ENCODE measurements at places on chromosomes 1 and 21.

DNA sequence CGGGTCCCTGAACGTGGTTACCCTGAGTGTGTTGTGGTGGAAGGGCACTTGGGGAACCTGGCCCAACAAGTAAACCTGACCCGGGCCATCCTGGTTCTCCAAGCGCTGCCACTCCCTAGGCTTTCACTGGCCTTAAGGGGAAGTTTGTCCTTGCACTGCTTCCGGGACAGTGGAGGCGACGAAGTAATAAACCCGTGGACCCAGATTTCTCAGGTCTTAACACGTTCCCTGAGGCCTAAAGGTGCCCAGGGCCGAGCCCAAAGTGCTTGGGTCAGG lies 261 bp upstream of the CCDC24 start:
- no peak for DNase-seq

DNA sequence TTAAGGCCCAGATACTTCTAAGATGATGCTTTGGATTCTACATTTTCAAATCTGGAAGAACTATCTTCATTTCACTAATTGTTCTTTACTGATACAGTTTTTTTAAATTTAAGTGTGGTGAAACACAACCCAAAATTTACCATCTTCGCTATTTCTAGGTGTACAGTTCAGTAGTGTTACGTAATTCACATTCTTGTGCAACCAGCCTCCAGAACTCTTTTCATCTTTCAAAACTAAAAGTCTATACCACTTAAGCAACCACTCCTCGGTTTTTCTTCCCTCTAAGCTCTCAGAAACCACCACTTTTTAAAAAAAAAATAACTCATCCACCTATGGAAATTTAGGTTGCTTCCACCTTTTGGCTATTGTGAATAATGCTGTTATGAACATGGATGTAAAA lies 220.7 kb downstream of the PDE4B start:
- DNase-seq, result no peak

DNA sequence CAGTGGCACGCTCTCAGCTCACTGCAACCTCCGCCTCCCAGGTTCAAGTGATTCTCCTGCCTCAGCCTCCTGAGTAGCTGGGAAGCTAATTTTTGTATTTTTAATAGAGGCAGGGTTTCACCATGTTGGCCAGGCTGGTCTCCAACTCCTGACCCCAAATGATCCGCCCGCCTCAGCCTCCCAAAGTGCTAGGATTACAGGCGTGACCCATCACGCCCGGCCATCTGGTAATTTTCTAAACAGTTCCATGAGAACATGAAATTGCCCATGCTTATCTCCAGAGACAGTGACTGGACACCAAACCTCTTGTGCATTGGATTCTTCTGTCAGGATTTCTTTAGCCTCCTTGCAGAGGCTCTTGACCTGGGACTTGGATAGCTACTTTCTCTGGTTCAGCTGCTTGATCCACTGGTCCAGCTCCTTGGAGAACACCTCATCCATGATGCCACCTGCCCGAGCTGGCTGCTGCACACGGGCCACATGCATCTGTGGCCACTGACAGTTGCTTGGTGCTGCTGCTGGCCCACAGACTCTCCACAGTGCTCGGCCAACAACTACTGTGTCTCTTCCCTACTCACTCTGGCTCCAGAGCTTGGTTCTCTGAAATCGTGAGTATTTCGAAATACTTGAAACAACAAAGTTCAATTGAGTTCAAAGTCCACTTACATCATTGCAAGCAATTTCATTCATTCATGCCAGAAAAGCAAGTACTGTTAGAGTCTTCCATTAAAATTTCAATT lies 40.0 kb upstream of the CTPS1 start:
- peak; percentile 44 for DNase-seq

DNA sequence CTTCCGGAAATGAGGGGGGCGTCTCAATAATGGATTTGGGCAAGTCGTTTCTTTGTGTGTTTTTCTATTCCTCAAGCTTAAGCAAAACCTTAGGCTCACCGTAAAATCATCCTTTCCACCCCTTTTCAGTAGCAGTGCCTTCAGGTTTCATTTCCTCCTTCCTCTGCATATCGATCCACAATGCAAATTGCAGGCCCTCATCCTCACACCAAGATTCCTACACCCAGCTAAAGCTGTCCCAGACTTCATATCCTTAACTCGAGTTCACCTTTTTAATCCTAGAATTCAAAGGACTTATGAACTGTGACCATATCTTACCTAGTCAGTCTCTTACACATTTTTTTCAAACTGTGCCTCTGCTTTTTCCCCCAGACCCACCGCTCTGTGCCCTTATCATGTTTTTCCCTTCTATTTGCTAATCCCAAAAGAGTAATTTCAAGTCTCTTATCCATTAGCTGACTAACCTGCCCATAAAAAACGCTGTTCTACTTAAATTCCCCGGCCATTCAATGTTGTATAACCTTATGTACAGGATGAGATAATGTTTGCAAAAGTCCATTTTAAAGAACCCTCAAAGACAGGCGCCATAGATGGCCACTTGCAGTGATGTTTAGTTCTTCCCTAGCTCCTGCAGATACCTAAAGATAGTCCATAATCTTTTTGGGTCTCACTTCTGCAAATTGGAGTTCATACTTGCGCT lies 1.5 kb downstream of the AKIRIN1 start:
- peak; percentile 38 for DNase-seq

- DNase-seq, result no peak
These were observed 457.4 kb downstream of the SETD4 start for GRCh38 chr21:35602811-35603362.

GRCh38 chr1:8232036-8232757 lies 85.7 kb upstream of the SLC45A1 start:
- DNase-seq, result peak; percentile 50

DNA sequence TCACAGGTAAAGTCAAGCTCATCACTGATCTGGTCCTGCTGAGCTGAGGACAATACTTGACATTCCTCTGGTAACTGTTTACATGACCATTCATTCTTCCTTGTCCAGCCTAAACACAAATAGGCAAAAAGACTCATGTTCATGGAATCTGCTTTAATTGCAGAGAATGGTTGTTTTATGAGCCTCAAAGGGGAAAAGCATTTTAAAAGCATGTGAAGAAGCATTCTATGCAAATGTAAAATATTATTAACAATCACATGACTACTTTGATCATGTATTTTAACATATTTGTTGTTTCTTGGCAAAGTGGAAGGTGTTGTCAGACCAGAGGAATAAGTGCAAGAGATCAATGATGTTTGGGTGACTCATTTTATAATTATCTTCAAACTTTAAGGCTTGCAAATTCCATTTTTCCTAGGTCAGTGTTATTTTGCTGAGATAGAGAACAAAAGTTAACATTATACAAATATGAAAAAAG lies 133.7 kb downstream of the RUNX1 start:
- DNase-seq, result no peak

DNA sequence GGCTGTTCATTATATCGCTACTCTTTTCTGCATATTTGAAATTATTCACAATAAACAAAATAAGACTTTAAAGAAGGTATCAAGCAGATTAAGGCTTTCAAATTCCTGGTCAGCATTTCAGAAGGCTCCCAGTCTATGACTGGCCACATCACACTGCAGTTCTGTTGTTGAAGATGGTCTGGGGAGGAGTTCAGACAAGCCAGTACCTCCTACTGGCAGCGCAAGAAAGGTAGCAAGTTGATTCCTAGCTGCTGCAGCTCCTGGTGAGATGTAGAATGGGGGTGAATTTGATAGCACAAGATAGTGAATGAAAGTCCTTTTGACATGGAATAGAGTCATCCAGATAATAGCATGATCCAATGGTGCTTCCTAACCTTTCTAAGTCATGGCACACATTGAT lies 88.2 kb upstream of the BEND5 start:
- DNase-seq, result no peak

GRCh38 chr1:63636192-63637105 lies 43.2 kb downstream of the PGM1 start:
- no peak for DNase-seq

DNA sequence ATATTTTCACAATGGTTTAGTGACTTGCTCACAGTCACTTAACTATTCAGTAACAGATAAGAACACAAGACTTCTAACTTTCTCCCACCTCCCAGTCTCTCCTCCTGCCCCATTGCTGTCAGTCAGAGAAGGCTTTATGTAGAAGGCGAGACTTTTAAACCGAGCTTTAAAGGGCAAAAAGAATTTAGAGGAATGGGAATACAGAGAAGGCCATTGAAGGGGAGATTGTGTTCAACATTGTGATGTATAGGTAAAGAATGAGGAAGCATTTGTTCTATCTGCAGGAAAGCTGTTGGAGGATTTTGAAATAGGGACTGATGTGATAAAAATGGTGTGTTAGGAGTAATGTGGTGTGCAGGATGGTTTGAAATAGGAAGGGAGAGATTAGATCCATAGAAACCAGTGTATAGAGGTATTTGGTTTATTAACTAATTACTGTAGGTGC lies 7.3 kb downstream of the POU2F1 start:
- no peak for DNase-seq

- DNase-seq, result no peak
These were observed 2.1 kb upstream of the EDN2 start for GRCh38 chr1:41486371-41487125.

GRCh38 chr21:25350056-25350455 lies 257.2 kb downstream of the MRPL39 start:
- no peak for DNase-seq

DNA sequence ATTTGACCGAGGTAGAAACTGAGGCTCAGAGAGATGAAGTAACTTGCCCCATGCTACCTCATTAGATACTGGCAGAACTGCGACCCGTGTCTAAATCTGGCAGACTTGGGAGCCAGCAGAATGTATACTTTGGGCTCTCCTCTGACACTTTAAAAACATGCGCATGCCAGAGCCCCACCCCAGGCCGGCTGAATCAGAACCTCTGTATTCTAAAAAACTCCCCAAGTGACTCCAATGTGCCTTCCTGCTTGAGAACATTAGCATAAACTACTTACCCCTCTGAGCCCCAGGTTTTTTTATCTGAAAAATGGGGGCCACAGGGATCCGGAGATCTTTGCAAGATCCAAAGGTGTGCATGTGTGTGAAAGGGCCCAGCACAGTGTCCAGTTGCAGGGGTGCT lies 344.7 kb upstream of the USP24 start:
- no peak for DNase-seq

- no peak for DNase-seq
These were observed 44.0 kb upstream of the GJB5 start for GRCh38 chr1:34710812-34711211.
